ENCODE measurements at places on chromosomes 16 and 17.

DNA sequence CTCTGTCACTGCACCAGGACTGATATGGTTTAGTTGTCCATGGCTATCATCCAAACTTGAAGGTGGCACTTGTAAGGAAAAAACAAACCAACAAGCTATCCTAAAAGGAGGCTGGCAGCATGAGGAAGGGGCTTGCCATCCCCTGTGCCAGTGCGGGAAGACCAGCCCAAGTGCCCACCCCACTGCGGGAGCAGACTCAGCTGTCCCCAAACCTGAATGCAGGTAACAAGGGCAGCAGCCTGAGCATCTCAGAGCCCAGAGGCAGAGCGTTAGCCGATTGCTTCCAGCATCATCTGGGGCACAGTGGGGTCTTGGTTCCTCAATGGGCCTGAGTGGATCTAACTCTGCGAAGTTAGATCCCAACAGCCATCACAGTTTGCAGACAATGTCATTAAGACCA is 29.2 kb upstream of the C16orf78 start:
- DNase-seq = no peak

DNA sequence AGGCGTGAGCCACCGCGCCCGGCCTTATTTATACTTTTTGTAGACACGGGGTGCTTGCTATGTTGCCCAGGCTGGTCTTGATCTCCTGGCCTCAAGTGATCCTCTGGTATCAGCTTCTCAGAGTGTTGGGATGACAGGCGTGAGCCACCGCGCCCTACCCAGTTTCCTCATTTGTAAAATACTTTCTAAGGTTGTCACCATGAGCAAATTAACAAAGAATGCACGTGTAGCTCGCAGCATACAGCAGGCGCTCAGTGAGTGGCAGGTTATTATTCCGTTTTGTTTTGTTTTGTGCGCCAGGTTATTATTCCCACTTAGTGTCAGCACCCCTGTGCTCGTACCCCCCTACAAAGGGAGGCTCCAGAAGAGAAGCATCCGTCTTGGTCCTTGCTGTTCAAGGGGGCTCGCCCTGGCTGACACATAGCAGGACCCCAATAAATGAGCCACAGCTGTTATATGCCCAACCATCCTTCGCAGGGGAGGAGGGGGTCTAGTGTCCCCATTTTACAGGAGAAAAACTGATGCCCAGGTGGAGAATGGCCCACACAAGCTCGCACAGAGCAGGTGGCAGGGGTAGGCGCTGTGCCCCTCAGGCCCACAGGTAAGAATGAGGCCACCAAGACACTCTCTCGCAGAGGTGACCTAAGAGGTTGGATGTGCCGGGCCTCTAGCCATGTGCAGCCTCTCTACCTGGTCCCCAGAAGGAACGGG is 686 bp upstream of the MIEF2 start:
- no peak for DNase-seq

- DNase-seq = no peak
Measured at GRCh38 chr16:67927131-67927941, 4.3 kb downstream of the CTRL start.

DNA sequence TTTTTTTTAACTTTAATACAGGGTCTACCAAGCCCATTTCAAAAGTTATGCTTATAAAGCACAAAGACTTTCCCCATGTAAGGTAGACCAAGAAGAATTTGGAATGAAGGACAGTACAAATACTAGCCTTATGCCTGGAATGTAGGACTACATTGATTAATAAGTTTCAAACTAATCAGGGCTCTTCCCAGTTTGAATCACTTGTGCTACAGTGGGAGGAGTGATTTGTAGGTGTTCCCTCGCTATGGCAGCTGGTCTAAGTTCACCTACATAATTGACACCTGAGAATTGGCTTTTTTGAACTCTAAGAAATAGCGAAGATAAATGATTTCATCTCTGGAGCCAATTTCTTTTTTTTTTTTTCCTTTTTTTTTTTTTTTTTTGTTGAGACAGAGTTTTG is 18.6 kb downstream of the TMEM238L start:
- DNase-seq = no peak

All from memory B cell (primary cell).